ENCODE measurements at places on chromosomes 3 and 15.

- no peak for DNase-seq
These were observed 301.2 kb upstream of the CDIN1 start for GRCh38 chr15:36278219-36278618.

DNA sequence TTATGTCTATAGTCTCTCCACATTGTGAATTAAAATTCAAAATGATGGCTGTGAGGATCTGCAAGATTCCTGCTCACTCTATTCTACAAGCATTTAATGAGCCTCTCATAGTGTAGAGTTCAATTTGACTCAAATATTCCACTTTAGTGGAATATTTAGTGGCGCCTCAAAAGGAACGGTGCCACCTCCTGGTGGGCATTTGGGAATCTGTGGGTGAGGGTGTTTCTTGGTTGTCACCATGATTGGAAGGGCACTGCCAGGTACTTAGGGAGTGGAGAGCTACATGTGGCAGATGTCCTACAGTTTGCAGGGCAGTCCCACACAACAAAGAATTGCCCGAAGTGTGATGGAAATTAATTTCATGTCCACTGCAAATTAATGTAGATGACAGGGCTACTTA lies 21.5 kb upstream of the KCNMB3 start:
- no peak for DNase-seq

- DNase-seq: no peak
These were observed 23.1 kb upstream of the GPR171 start for GRCh38 chr3:151226088-151226563.

- DNase-seq: no peak
These were observed 5.1 kb downstream of the FAM43A start for GRCh38 chr3:194690501-194691372.

- DNase-seq: no peak
These were observed 46.8 kb downstream of the PCCB start for GRCh38 chr3:136296960-136297359.

DNA sequence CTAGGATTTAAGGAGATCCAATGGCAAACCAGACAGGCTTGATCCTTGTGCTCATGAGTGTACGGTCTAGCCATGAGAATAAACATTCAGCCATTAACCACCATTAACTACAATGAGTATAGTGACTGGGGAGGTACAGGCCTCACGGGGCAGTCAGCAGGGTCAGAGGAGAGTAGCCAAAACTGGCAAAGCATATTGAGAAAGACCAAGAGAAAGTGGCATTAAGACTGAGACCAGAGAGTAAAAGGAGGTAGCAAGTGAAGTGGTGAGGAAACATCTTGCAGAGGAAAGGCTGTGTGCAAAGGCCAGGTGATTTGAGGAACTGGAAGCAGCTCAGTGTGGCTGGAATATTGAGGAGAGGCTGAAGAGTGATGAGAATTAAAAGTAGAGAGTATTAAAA lies 407.2 kb upstream of the LMCD1 start:
- DNase-seq: no peak
